SJCRH30 (cell line): ENCODE measurements at places on chromosomes 16 and 17. TPM values are rescaled to one million over a fixed set of nuclear protein-coding genes. Genes with fewer than 3 reads are reported as not detected.

DNA sequence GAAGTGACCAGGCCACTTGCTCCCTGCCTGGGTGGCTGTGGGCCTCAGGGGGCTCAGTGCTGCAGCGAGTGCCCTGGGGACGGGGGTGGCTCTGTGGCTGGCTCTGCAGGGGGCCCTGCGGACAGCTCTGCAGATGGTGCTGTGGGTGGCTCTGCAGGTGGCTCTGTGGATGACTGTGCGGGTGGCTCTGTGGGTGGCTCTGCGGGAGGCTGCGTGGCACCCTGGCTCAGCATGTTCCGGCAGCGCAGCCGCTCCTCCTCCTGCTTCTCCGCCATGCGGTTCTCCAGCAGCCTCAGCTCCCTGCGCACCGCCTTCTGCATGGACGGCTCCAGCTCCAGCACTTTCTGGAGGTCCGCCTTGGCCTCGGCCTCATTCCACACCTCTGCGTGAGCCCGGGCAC is 9.5 kb downstream of the AIPL1 start:
- H3K36me3 ChIP-seq: no peaks in the 10 kb centered on the region
- no peaks in the 10 kb centered on the region for H3K27me3 ChIP-seq
- no peak for DNase-seq

GRCh38 chr17:8153957-8154607 is 1.9 kb upstream of the PER1 start:
- H3K36me3 ChIP-seq: peaks cover 4% of the 10 kb centered on the region; the same call in 1 of the 2 replicates
- H3K4me1 ChIP-seq: peaks cover 24% of the 10 kb centered on the region
- no peaks in the 10 kb centered on the region for H3K27me3 ChIP-seq
- peak; percentile 96 for DNase-seq
- H3K27ac ChIP-seq: peak overlapping the region; percentile 61
- peak overlapping the region; percentile 30 for H3K4me3 ChIP-seq

- no peak overlapping the region for H3K4me3 ChIP-seq
- H3K27ac ChIP-seq: no peak overlapping the region
Observed at GRCh38 chr17:72884066-72884465, 208.4 kb downstream of the SLC39A11 start.

GRCh38 chr17:3929764-3930163 is 13.5 kb upstream of the P2RX1 start:
- no peak for DNase-seq
- H3K27ac ChIP-seq: no peak overlapping the region
- no peak overlapping the region for H3K4me3 ChIP-seq
- no peaks in the 10 kb centered on the region for H3K27me3 ChIP-seq
- no peaks in the 10 kb centered on the region; the same call in 1 of the 2 replicates for H3K4me1 ChIP-seq
- H3K36me3 ChIP-seq: no peaks in the 10 kb centered on the region

Gene MRPL10
- total RNA-seq: 45.1 and 46.7 TPM in 2 replicates

Gene FZD2
- 16.0 and 18.2 TPM in 2 replicates for total RNA-seq

Gene KRT39
- not detected in 2 replicates for total RNA-seq
